ENCODE measurements at places on chromosomes 12 and 14. TPM values are rescaled to one million over a fixed set of nuclear protein-coding genes. Genes with fewer than 3 reads are reported as not detected.

The MYBPC1 gene
- total RNA-seq: not detected

The SPRING1 gene
- 20.2 TPM for total RNA-seq

The TTC6 gene
- not detected for total RNA-seq

The RNF212B gene
- total RNA-seq: not detected

The OR6C2 gene
- total RNA-seq: not detected

The PMCH gene
- total RNA-seq: not detected

The KCNJ8 gene
- not detected for total RNA-seq

The TAS2R10 gene
- not detected for total RNA-seq

The CKAP4 gene
- total RNA-seq: 17.4 TPM

The GLIPR1L1 gene
- not detected for total RNA-seq

The SDSL gene
- total RNA-seq: not detected

The DMAC2L gene
- 17.2 TPM for total RNA-seq

The DNAAF2 gene
- total RNA-seq: 8.0 TPM

The CD4 gene
- total RNA-seq: 244 TPM

The TCL1A gene
- not detected for total RNA-seq

The SMCO2 gene
- total RNA-seq: not detected

The AJUBA gene
- total RNA-seq: 3.8 TPM

The ASCL1 gene
- total RNA-seq: not detected

The RPGRIP1 gene
- total RNA-seq: not detected

The PTGER2 gene
- total RNA-seq: 1.2 TPM

The ANKRD33 gene
- not detected for total RNA-seq

The MYF5 gene
- not detected for total RNA-seq

The CIROP gene
- not detected for total RNA-seq

The EEF1AKMT3 gene
- 3.1 TPM for total RNA-seq

The CCND2 gene
- total RNA-seq: 266 TPM

The IL31 gene
- 0.87 TPM for total RNA-seq

The TEX52 gene
- total RNA-seq: 0.20 TPM

The CACNB3 gene
- 15.3 TPM for total RNA-seq

The TMTC1 gene
- total RNA-seq: not detected

The OTX2 gene
- not detected for total RNA-seq

The BLTP3B gene
- total RNA-seq: 42.1 TPM

The VWF gene
- total RNA-seq: 0.12 TPM

The CLEC2B gene
- 42.0 TPM for total RNA-seq

The SLC17A8 gene
- not detected for total RNA-seq

The FAM222A gene
- total RNA-seq: 1.2 TPM

The SMIM41 gene
- total RNA-seq: not detected

The EPYC gene
- total RNA-seq: not detected

The RAN gene
- total RNA-seq: 1,822 TPM

The ENO2 gene
- total RNA-seq: 264 TPM

The PRB4 gene
- total RNA-seq: not detected

The DPF3 gene
- total RNA-seq: not detected

The LAG3 gene
- 71.3 TPM for total RNA-seq

The KLRC4 gene
- 0.75 TPM for total RNA-seq

The PARP2 gene
- total RNA-seq: 121 TPM

The TSPAN19 gene
- not detected for total RNA-seq

Data from activated naive CD4-positive, alpha-beta T cell treated with anti-CD3 and anti-CD28 coated beads, Interleukin-2, amount 50 U/mL, for 72 hours (primary cell).